Activated naive CD4-positive, alpha-beta T cell treated with anti-CD3 and anti-CD28 coated beads, Interleukin-2, amount 50 U/mL, for 72 hours (primary cell): ENCODE measurements at places on chromosomes 5 and 9.

GRCh38 chr5:27217977-27218376, 179.6 kb upstream of the CDH9 start:
- DNase-seq, result no peak

DNA sequence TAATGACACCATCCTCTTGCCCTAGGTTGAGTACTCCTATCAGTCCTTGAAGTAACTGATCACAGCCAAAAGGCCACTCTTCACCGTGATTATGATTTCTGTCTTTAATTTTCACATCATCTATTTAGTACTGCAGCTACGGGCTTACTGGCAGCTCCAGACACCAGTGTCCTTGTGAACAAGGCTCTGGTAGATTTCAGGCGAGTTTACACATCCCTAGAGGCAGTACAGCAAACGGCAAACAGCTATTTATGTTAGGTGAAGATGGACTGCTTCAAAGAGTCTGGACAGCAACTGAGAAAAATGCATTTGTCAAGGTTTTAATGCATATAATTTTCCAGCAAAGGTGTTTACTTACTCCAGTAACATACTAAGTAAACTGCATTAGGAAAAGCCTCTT, 396.9 kb downstream of the KDM4C start:
- DNase-seq, result no peak

DNA sequence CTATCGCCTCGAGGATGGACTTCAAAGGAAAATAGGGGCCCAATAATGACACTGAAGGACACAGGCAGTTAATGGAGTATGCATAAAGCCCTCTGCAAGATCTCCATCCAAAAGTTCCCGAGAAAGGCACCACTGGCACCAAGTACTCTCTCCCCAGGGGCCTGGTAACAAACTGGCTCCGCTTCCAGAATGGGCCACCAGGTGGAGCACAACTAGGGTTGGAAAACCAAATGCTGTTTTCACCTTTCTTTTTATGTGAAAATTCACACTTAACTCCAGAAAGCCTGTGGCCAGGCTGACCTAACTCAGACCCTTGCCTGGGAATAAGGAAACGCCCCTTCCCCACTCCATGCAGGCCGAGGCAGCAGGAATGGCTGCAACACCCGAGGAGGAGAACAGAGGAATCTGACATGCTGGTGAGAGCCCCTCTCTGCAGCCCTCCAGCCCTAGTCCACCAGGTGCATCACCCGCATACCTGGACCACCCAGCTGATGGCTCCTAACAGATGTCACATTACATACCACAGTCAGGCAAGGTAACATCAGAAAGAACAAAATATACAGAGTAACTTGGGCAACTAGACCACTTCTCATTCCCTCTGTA, 42.8 kb downstream of the CAMSAP1 start:
- DNase-seq, result peak; percentile 78

DNA sequence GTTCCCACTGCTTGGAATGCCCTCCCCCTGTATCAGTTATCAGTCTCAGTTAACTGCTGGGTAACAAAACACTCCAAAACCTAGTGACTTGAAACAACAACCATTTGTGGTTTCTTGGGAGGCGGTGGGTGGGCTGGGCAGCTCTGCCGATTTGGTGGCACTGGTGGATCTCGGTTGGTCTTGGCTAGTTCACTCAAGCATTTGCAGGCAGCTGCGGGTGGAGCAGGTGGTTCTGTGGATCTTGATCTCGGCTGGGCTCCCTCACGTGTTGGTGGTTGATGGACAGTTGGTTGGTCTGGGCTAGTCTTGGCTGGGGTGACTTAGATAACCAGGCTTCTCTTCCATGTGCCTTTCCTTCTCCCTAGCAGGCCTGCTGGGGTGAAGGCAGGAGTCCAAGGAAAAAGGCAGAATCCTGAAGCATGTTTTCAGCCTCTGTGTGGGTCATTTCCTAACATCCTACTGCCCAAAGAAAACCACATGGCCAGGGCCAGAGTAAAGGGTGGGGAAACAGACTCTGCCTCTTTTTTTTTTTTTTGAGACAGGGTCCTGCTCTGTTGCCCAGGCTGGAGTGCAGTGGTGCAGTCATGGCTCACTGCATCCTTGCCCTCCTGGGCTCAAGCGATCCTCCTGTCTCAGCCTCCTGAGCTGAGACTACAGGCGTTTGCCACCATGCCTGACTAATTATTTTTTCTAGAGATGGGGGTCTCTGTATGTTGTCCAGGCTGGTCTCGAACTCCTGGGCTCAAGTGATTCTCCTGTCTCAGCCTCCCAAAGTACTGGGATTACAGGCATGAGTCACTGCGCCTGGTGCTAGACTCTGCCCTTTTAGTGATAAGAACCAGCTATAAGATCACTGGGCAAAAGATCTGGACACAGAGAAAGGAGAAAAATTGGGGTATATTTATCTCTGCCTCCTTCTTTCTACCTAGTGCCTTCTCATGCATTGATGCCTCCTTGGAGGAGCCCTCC, 183.7 kb downstream of the RGS3 start:
- DNase-seq, result no peak

- DNase-seq, result no peak
Observed at GRCh38 chr5:75637949-75638348, 26.7 kb downstream of the ANKDD1B start.

DNA sequence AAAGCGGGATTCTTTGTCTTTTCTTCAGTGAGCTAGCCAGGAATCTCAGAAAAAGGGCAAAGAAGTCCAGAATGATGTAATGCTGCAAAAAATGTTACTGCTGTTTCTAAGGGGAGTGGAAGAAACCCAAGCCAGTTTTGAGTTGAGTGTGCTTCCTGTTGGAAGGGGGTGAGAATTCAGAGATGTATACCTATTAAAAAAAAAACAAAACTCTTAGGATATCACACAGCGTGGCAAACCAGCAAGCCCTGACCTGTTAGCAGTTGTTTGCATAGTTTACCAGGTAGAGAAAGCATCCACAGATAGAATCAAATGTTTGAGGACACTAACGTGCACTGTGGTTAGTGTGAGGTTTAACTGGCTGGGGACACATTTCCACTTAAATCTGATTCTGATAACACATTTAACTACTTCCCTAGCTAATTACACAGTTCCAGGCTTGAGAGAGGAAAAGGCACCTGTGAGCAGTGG, 11.4 kb downstream of the BASP1 start:
- no peak for DNase-seq

- DNase-seq, result no peak
Observed at GRCh38 chr9:77133011-77133410, 44.3 kb upstream of the VPS13A start.

DNA sequence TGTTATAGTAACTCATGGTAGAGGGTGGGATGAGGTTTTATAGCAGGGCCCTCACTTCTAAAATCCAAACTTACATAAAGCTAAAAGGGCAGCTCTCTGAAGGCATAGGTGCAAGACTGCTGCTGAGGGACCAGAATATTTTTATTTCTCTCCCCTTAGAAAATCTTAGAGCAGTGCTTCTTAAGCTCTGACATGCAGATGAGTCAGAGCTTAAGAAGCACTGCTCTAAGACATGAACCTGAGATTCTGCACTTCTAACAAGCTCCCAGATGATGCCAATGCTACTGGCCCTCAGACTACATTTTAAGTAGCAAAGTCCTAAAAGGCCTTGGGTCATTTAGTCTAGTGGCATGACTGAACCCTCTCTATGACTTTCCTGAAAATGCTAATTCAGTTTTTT, 97.6 kb upstream of the SPRY4 start:
- DNase-seq, result no peak

- DNase-seq, result no peak
Observed at GRCh38 chr5:174044466-174045254, 846 bp upstream of the NSG2 start.

DNA sequence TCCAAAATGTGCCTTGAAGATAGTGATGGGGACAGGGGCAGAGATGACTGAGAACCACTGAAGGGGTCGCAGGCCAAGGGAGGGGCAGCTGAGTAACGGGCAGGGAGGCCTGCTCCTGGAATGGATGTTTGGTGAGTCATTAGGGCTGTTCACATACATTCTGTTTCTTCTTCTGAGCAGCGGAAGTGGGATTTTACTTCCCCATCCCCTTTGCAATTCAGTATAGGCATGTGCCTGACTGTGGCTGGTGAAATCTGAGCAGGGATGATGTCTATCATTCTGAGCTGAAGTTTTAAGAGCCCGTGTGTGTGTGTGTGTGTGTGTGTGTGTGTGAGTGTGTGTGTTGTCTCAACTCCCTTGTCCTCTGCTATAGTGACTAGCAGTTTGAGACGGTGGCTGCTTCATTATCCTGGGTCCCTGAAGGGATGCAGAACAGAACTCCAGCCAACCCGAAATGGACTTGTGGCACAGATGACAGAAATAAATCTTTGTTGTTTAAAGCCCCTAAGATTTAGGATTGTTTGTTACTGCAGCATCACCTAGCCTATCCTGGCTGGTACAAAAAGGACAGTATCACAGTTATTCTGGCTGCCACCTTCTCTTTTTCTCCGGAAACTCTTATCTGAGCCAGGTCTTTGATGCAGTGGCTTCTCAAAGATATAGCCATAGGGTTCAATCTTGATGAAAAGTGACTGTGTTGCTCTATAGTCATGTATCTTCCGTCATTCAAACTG, 29.2 kb upstream of the TGFBI start:
- no peak for DNase-seq

GRCh38 chr5:96143450-96143849, 181.8 kb upstream of the ELL2 start:
- DNase-seq, result no peak

- DNase-seq, result peak; percentile 51
Observed at GRCh38 chr5:1525624-1526189, 1.9 kb upstream of the LPCAT1 start.

DNA sequence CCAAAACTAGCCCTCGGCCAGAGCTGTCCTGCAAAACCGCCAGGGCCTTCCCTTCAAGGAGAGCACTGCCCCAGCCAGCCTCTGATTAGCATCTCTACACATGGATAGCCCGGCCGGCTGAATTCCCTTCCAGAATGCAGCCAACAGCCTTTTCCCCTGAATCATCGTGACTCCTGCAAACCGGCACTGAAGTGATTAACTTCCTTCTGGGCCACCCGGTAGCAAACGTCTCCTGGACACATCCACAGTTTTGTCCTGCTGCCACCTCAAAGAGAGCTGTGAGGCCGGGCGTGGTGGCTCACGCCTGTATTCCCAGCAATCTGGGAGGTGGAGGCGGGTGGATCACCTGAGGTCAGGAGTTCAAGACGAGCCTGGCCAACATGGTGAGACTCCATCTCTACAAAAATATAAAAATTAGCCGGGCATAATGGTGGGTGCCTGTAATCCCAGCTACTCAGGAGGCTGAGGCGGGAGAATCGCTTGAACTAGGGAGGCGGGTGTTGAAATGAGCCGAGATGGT, 21.1 kb upstream of the EEIG1 start:
- no peak for DNase-seq

GRCh38 chr5:103435136-103435889, 127.3 kb downstream of the NUDT12 start:
- no peak for DNase-seq

DNA sequence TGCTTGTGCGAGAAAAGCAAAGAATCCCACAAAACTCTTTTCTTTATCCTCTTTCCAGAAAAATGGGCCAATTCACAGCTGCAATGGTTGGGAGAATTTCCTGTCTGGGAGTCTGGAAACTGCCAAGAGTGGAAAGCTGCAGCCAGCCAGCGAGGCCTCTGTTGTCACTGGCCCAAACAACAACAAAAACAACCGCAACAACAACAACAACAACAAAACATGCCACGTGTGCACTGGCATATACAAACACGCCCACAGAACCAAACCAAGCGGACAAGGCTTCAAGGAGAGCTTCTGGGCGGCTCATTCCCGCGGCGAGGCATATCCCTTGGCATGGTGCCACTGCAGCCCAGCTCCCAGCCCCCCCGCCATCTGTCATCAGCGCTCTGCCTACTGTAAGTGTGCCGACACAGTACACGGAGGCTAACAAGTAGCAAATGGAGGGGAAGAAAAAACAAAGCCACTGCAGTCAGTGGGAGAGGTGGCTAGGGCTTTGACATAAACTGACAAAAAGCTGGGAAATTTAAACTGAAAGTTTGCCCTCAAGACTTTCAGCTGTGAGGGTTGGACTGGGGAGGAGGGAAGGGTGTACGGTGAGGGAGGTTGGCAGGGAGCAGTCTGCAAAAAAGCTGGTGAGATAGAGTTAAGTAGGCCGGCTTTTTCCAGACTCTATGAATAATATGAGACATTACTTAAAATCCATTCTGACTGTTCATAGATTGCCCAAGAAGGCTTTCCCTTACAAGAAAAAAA, 165.0 kb upstream of the ZNF462 start:
- DNase-seq, result no peak

GRCh38 chr5:132470010-132470392, 20.6 kb downstream of the IRF1 start:
- DNase-seq, result no peak

DNA sequence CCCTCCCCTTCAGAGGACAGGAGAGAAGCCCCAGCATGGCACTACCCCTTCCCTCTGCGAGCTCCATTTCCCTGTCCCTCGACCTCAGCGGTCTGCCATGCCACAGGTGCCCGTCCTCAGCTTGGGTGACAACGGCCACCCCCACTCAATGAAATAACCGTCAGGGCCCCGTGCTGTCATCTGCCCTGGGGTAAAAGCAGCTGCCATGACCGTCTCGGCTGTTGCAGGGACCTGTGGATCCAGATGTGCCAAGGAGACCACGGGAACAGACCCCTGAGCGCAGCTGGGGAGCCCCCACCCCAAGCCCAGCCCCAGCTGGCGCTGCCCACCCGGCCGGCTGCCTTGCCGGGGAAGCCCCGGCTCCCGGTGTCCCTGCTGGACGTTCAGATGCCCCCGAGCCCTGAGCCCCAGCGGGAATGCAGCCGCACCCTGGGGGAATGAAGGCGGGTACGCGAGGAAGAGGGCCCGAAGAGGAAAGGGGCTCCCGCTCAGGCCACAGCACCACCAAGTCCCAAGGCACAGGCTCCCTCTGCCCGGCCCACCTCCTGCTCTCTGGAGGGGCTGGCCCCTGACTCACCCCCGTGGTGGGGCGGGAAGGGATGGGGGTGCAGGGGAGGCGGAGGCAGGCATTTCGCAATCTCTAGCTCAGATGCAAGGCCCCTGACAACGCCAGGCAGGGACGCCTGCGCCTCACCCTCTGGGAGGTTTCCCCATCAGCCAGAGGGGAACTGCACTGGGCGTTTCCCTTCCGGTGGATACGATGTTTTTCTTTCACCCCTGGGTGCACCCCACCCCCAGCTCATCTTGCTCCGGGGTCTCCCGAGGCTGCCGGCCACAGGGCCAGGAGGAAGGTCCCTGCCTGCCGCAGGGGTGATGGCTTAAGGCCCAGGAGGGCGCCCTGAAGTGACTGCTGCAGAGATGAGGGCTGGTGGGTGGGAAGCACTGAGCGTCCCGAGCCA, 49.2 kb downstream of the NACC2 start:
- DNase-seq, result no peak

GRCh38 chr9:92771309-92771708, 6.7 kb upstream of the BICD2 start:
- no peak for DNase-seq

DNA sequence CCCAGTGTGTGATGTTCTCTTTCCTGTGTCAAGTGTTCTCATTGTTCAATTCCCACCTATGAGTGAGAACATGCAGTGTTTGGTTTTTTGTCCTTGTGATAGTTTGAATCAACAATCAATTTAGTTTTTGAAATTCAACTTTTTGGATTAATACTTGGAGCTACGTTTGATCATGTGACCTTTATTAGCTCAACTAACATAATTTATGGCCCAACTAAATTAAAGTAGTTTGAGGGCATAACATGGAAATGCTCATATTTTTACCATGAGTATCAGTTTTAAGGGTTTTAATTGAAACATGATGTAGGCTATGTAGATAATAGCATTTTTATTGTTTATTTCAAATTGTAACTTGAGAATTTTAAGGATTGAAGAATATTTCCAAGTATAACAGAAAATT, 168.0 kb downstream of the CCDC171 start:
- DNase-seq, result no peak
